HuH-7 (cell line): ENCODE measurements at places on chromosomes 3 and 15.

- no peak for DNase-seq
Measured at GRCh38 chr3:185724761-185725160, 100.1 kb downstream of the IGF2BP2 start.

DNA sequence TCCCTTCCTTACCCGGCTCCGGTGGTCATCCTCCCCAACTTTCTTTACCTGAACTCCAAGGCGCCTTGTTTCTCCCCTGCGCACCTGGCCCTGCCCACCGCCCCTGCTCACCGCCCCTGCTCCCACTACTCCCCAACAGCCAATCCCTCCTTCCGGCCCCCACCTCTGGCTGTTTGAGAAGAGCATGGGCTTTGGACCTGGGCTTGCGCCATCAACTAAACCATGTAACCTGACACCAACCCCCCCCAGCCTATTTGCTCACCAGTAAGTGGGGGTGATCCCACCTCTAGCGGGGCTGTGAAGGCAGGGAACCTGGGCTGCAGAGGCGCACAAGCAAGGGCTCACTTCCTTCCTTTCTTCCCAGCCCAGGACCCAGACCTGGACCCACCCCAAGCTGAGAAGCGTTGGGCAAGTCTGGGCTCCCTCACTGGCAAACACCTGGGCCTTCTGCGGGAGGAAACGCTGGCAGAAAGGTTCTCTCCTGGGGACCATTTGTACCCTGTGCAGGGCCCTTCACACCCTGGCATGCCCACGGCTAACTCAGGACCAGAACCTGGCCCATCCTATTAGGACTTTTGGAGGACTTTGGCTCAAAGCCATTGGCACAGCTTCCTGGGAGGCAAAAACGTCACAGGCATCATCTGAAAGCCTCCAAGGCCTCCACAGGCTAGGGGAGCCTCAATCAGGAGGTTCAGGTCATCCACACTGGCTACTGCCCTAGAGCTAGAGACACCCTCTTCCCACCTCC lies at the start of gene PLXNB1:
PLXNB1 (minus strand) TSS at position 127 of the 748 bp plus-strand sequence. CDS start 5,475 bp downstream, outside the sequence.
- peak; percentile 96 for DNase-seq

GRCh38 chr3:165192610-165193192 lies 3.5 kb downstream of the SLITRK3 start:
- no peak for DNase-seq

DNA sequence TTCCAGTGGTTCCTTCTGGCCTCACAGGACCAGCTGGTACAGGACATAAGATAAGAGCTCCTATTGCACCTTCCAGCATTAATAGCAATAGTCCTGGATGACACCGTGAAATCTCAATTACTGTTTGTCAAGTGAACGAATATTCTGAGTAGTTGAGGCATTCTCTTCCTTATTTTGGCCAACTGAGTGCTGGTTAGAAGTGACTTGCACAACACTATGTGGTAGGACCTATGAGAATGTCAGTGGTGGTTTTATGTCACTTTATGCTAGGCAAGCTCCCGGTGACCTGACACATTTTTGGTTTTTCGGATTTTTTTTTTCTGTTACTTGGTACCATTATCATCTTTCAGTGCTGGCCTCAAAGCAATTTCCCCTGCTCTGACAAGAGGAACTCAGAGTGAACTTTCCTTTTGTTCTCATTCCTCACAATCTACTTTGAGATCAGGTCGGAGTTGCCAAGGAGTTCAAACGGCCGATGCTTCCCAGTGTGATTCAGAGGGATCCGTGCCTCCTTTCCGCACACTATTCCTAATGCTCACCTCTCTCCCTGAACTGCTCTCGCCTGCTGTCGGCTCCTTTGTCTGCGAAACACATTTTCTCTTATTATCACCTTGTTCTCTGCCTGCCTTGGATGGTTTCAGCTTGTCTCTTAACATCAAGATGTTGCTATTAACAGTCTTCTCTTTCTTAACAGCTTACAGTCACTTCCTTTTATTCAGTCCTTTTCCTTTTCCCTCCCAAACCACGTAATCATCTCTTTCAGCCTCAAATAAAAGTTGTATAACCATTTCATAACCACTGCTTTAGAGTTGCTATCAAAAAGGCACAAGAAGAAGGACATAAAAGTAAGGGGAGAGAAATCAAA lies 35.8 kb downstream of the QTRT2 start:
- DNase-seq, result no peak

DNA sequence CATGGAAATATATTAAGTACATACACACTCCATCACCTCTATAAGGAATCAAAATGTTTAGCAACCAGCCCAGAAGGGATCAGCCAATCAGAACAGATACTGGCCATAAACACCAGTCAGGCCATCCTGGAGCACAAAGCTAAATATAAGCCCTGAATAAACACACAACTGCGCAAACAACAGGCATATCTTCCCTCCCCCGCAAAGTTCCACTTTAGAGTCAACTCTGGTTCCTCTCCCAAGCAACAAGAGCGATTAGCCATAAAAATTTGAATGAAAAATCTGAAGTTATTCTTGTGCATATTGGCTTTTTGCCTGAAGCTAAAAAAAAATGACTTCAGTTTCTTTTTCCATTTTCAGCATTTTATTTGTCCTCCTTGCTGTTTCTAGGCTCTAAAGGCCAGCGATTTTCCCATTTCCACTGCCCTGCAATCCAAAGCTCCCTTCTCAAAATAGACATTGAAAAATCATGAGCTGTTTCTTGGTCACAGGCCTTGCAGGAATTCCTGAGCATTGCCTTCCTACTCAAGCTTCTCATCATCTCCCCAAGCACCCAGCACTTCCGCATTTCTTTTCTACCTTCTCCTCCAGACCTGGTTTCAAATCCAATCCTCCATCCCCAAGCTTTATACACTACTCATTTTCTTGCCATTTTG lies 247.9 kb downstream of the ZMAT3 start:
- DNase-seq, result no peak

DNA sequence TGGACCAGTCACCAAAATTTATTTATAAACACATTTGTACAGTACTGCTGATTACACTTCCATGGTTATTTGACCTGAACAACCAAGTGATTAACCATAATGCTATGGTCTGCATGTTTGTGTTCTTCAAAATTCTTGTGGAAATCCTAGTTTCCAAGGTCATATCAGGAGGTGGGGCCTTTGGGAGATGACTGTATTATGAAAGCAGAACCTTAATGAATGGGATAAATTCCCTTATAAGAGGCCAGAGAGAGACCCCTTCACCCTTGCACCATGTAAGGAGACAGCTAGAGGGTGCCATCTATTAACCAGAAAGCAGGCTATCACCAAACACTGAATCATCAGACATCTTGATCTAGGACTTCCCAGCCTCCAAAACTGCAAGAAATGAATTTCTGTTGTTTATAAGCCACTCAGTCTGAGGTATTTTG lies 1.9 kb downstream of the SCAPER start:
- DNase-seq, result peak; percentile 40

DNA sequence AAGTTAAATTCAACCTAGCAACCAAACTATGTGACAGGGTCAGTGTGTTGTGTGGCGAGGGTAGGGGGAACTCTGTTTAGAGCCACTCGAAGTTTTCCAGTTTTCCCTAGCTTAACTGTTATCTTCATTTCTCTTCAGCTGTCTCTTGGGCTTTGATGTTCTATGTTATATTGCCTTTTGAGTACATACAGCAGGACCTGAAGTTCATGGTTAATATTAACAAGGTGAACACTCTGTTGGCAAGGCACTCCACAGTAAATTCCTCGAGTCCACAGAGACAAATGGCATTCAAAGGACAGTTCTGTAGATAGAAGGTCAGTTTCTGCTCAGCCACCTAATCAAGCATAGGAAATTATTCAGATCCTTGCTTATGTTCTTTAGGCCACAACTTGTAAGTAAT lies 147.9 kb upstream of the DPH6 start:
- peak; percentile 10 for DNase-seq

- DNase-seq, result no peak
Measured at GRCh38 chr15:64006642-64007041, 39.6 kb downstream of the DAPK2 start.

- peak; percentile 62 for DNase-seq
Measured at GRCh38 chr15:51382787-51383186, 41.3 kb downstream of the GLDN start.

- no peak for DNase-seq
Measured at GRCh38 chr3:104825116-104825515, 541.6 kb upstream of the ALCAM start.

DNA sequence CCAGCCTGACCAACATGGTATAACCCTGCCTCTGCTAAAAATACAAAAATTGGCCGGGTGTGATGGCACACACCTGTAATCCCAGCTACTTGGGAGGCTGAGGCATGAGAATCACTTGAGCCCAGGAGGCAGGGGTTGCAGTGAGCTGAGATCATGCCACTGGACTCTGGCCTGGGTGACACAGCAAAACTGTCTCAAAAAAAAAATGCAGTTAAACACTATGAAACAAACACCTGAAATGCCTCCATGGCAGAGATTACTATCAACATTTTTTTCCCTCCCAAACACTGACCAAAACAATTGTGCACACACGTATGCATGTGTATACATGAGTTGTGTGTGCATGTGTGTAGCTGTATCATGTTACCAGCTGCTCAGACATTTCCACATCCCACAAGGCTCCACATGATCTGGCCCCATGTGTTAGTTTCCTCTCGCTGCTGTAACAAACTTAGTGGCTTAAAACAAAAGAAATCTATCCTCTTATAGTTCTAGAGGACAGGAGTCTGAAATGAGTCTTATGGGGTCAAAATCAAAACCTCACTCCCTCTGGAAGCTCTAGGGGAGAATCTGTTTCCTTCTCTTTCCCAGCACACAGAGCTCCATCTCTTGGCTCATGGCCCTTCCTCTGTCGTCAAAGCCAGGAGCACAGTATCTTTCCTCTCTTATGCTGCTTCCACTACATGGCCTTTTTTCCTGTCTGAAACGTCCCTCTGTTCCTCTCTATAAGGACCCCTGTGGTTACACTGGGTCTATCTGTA lies 34.5 kb downstream of the SLC41A3 start:
- DNase-seq, result no peak

DNA sequence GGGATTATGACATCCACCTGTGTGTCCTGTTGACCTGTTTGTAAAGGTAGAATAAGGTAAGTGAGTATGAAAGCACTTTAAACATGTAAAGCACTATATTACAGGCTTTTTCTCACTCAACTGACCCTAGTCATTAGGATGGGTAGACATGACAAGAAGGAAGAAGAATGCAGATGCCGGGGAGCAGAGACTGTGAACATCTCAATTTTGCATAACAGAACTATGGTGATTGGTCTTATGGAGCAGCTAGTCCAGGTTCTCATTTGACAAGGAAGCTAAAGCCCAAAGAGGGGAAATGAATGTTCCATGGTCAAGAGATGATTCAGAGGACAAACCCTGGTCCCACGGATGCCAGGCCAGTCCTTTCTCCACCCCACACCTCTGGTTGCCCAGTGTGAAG lies 200.1 kb upstream of the BCL6 start:
- DNase-seq, result no peak

GRCh38 chr3:10757021-10757820 lies 58.8 kb upstream of the SLC6A11 start:
- no peak for DNase-seq

GRCh38 chr3:54873059-54874010 lies 54.5 kb downstream of the LRTM1 start:
- DNase-seq, result no peak

GRCh38 chr3:160665784-160666526 lies 11.0 kb upstream of the ARL14 start:
- DNase-seq, result no peak

DNA sequence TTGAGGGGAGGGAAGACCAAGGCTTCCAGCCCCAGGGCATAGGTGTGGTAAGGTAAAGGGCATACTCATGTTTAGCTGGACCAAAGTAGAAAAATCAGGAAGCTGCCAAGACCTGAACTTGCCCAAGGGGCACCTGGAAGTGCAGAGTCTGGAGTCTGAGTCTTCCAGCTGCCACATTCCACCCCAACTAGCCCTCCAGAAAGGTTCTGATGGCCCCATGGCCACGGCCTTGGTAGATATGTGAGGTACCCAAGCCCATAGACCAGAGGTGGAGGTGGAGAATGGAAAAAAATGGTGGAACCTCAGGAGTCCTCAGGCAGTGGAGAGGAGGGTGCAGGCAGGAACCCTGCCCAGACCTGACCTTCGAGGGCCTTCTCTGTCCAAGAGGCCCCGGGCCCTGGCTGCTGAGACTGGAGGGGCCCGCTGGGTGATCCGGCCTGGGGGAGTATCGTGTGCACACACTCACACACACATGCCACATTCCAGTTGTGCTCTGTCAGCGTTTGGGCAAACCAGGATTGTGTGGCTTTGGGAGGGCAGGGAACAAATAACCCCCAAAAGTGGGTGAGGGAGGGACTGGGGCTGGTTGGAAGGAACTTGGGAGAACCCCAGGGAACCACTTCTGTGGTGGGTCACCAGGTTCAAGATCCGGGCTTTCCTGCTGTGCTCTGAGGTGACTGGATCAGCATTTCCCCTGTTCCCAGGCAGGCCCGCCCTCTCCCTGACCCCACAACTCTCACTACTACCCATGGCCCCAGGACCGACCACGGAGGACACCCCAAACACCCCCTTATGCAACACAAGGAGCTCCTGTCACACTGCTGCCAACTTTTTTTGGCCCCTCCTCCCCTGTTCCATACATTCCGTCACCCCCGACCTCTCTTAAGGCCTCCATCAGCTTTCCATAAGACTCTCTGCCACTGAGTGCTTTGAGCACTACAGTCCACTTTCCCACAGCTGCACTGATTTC lies 11.6 kb downstream of the MYL3 start:
- no peak for DNase-seq

DNA sequence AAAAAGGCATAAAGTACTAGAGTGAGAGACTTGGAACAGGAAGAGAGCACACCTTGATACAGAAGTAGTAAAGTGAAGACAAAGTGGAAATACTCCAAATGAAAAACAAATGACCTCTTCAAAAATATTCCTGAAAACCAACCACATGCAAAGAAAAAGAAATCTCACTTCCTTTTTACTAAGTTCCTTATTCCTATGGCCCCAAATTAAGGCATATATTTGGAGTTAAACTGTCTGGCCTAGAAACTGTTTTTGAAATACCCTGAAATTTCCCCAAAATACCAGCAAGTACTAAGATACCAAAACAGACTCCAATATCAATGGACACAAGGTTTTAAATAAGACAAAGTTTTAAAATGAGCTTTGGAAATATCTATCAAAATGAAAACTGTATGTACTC lies 58.2 kb downstream of the ZNF148 start:
- no peak for DNase-seq

- no peak for DNase-seq
Measured at GRCh38 chr3:192207651-192208050, 519.7 kb downstream of the FGF12 start.

DNA sequence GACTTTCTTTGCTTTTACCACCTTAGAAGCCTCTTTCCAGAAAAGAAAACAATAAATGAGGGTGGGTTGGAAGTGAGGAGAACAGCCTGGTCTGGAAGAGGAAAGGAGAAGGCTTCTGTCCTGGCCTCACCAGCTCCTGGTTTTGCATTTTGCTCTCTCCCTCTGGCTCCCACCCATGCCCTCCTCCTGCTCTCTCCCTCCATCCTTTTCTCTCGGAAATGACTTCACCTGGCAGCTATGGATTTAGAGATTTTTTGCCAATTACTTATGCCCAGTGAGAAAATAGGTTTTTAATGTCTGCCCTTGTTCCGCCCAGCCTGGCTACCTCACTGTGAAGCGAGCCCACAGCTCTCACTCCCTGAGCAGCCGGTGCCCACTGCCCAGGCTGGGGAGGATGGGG lies 77.9 kb upstream of the NTRK3 start:
- no peak for DNase-seq
